ENCODE measurements at places on chromosomes 13 and 19.

- no peak for DNase-seq
Measured at GRCh38 chr19:35992907-35993765, 1.9 kb upstream of the SDHAF1 start.

- DNase-seq = no peak
Measured at GRCh38 chr13:41706152-41706551, 248.8 kb downstream of the RGCC start.

- DNase-seq = no peak
Measured at GRCh38 chr13:97851269-97851668, 102.2 kb upstream of the IPO5 start.

GRCh38 chr13:26895808-26896466, 135.4 kb upstream of the GPR12 start:
- no peak for DNase-seq

DNA sequence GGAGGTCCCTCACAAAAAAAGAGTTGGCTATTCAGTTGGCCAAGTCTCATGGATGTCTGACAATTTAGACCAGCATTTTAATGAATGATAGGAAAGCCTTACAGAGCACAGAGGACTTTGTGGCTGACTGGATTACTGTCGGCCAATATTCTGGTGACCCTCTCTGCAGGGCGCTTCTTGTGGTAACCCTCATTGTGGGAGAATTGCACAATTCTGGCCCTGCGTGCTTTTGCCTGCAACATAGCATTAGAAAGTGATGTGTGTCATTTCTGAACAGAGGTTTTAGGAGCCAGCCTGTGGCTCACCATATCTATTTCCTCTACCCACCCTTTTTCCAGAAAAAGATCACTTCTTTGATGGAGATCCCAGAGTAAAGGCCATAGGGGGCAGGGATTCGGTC, 71.4 kb downstream of the EFNB2 start:
- DNase-seq = no peak
